ENCODE measurements at places on chromosomes 6 and 20. TPM values are rescaled to one million over a fixed set of nuclear protein-coding genes. Genes with fewer than 3 reads are reported as not detected.

- H3K4me1 ChIP-seq: peaks cover 25% of the 10 kb centered on the region
- DNase-seq: no peak
- H3K4me3 ChIP-seq: no peak overlapping the region
- no peak overlapping the region for H3K27ac ChIP-seq
- H3K27me3 ChIP-seq: no peaks in the 10 kb centered on the region
- peaks cover 38% of the 10 kb centered on the region for H3K36me3 ChIP-seq
These were observed 4.6 kb upstream of the DST start for GRCh38 chr6:56647172-56647762.

GRCh38 chr6:81950877-81951276 is 198.4 kb upstream of the TENT5A start:
- peaks cover 9% of the 10 kb centered on the region for H3K4me1 ChIP-seq
- no peak for DNase-seq
- H3K4me3 ChIP-seq: no peak overlapping the region
- H3K36me3 ChIP-seq: peaks cover 2% of the 10 kb centered on the region
- no peaks in the 10 kb centered on the region for H3K27me3 ChIP-seq

GRCh38 chr6:138803331-138803730 is 7.4 kb downstream of the ECT2L start:
- no peak for DNase-seq
- H3K4me1 ChIP-seq: no peaks in the 10 kb centered on the region

FAM209B gene
- 0.55 TPM for total RNA-seq

DNA sequence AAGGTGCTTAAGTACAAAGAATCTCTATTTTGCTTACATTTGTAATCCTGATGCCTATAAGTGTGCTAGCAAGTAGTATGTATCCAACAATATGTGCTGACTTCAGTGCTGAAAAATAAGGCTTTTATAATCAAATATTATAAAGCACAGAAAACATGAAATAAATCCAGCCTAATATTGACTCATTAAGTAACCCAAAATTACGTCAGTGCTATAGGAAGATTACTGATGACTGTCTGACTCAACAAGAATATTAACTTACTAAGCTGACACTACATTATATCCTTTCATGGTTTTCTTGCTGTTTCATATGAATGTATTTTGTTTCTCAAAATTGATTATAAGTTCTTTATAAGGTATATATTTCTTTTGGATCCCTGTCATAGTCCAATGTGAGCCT is 76.1 kb downstream of the ME1 start:
- H3K4me1 ChIP-seq: peaks cover 18% of the 10 kb centered on the region
- no peak overlapping the region for H3K4me3 ChIP-seq
- H3K27ac ChIP-seq: no peak overlapping the region

- H3K36me3 ChIP-seq: no peaks in the 10 kb centered on the region
- H3K27me3 ChIP-seq: no peaks in the 10 kb centered on the region
- H3K4me3 ChIP-seq: peak overlapping the region; percentile 19
- DNase-seq: no peak
- no peak overlapping the region for H3K27ac ChIP-seq
- peaks cover 12% of the 10 kb centered on the region for H3K4me1 ChIP-seq
These were observed 1.4 kb downstream of the PHACTR1 start for GRCh38 chr6:12718015-12718414.

GRCh38 chr6:126724821-126725220 is 384.9 kb downstream of the CENPW start:
- DNase-seq: no peak
- H3K4me3 ChIP-seq: no peak overlapping the region
- H3K27ac ChIP-seq: no peak overlapping the region
- H3K36me3 ChIP-seq: no peaks in the 10 kb centered on the region
- no peaks in the 10 kb centered on the region for H3K27me3 ChIP-seq
- no peaks in the 10 kb centered on the region for H3K4me1 ChIP-seq

STX11 gene
- 1.6 TPM for total RNA-seq

GRCh38 chr6:80215063-80215462 is 108.6 kb downstream of the BCKDHB start:
- no peaks in the 10 kb centered on the region for H3K27me3 ChIP-seq
- DNase-seq: no peak
- H3K36me3 ChIP-seq: peaks cover 5% of the 10 kb centered on the region

DNA sequence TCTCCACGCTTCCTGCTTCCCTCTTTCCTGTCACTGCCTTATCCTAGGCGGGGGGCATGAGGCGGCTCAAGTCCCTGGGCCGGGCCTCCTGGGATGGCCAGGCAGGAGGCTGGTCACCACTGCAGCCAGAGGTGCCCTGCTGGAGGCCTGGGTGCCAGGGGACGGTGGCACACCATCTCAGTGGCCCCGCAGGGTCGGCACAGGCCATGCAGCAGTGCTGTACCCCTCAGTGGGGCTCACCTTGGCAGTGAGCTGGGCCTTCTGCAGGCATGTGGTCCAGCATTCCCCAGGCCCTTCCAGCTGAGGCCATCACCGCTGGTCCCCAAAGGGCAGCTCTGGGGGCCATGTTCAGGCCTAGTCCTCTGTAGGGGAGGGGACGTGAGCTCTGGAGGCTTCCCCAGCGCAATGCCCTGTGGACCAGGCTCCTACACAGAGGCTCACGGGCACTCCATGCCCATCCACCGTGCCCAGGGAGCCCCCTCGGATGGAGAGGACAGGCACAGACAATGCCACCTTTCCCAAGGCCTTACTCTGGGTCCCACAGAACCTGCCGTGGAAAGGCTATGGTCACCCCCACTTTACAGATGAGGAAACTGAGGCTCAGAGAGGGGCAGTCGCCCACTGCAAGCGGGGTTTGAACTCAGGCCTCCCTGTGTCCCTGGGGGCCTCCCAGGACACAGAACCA is 123.8 kb downstream of the TAF4 start:
- H3K27me3 ChIP-seq: no peaks in the 10 kb centered on the region
- H3K4me3 ChIP-seq: no peak overlapping the region
- no peaks in the 10 kb centered on the region for H3K36me3 ChIP-seq
- DNase-seq: no peak
- H3K4me1 ChIP-seq: no peaks in the 10 kb centered on the region

DNA sequence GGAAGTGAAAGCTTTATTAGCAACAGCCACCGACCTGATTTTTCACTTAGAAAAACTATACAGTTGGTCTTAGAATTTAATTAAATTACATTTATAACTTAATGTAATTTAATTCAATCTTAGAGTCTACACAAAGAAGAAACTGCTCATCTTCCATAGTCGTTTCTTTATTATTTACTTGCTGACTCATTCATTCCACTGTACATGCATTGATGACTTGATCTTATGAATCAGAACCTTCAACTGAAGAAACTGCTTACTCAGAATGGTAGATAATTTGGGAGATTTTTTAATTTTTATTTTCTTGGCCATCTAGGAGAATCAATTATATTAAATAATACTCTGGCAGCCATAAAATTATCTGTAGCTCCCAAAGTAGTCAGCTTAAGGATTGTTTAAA is 1021.6 kb upstream of the FLRT3 start:
- no peak overlapping the region for H3K4me3 ChIP-seq
- H3K27me3 ChIP-seq: no peaks in the 10 kb centered on the region
- no peak overlapping the region for H3K27ac ChIP-seq
- DNase-seq: no peak

MYO6 gene
- 62.6 TPM for total RNA-seq

PTP4A1 gene
- 62.4 TPM for total RNA-seq

HLA-DRA gene
- not detected for total RNA-seq

- no peak for DNase-seq
- no peak overlapping the region for H3K4me3 ChIP-seq
- H3K27ac ChIP-seq: no peak overlapping the region
- no peaks in the 10 kb centered on the region for H3K36me3 ChIP-seq
These were observed 382.4 kb upstream of the CDH4 start for GRCh38 chr20:60869625-60870024.

DNA sequence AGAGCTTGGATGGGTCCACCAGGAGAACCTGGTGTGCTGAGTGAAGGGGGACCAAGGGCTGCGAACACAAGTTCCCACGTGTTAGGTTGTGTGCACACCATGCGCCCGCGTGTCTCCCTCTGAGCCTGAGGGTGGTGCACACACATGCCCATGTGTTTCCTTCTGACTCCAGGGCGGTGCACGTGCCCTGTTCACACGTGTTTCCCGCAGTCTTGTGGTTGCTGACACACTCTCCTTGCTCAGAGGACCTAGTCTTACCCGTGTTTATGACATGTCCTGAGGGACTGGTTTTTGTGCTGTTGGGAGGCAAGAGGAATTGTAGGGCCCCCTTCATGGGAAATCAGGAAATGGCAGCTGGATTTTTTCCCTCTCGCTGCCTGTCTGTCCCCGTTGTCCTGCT is 36.3 kb upstream of the PCMTD2 start:
- no peak overlapping the region for H3K4me3 ChIP-seq
- DNase-seq: no peak
- H3K27me3 ChIP-seq: peaks cover 25% of the 10 kb centered on the region
- no peak overlapping the region for H3K27ac ChIP-seq
- H3K36me3 ChIP-seq: no peaks in the 10 kb centered on the region

CTAGE9 gene
- total RNA-seq: not detected

Measured in osteocyte (in vitro differentiated cells).